ENCODE measurements at places on chromosomes 11 and 22. TPM values are rescaled to one million over a fixed set of nuclear protein-coding genes. Genes with fewer than 3 reads are reported as not detected.

Gene PGR
- total RNA-seq, result not detected

Gene ESAM
- total RNA-seq, result 3.4 TPM

Gene MTMR2
- 9.0 TPM for total RNA-seq

Gene LDLRAD3
- total RNA-seq, result 0.53 TPM

Gene NRIP3
- 0.73 TPM for total RNA-seq

Gene SWAP70
- total RNA-seq, result 8.2 TPM

Gene LGALS12
- not detected for total RNA-seq

Gene SLC43A3
- 67.9 TPM for total RNA-seq

Gene OLFML1
- not detected for total RNA-seq

Gene PHRF1
- total RNA-seq, result 52.9 TPM

Gene HARBI1
- total RNA-seq, result 5.8 TPM

Gene CRYBA4
- total RNA-seq, result not detected

Gene FAM83F
- total RNA-seq, result 0.11 TPM

Gene LBHD1
- total RNA-seq, result 26.3 TPM

Gene PHF21B
- not detected for total RNA-seq

Gene ABCG4
- 0.13 TPM for total RNA-seq

Gene SHISAL1
- total RNA-seq, result not detected

Gene BTBD18
- total RNA-seq, result not detected

Gene ABTB2
- total RNA-seq, result 0.61 TPM

Gene IGF2
- total RNA-seq, result 0.36 TPM

Gene LRRC56
- total RNA-seq, result 3.1 TPM

Gene GANAB
- 313 TPM for total RNA-seq

Gene SMTNL1
- not detected for total RNA-seq
